ENCODE measurements at places on chromosomes 2 and 18. TPM values are rescaled to one million over a fixed set of nuclear protein-coding genes. Genes with fewer than 3 reads are reported as not detected.

GNLY gene
- polyA plus RNA-seq = not detected

DOK1 gene
- 0.79 TPM for polyA plus RNA-seq

ARHGAP28 gene
- 9.8 TPM for polyA plus RNA-seq

LIMS3 gene
- polyA plus RNA-seq = 2.7 TPM

CFAP65 gene
- 1.7 TPM for polyA plus RNA-seq

HOXD9 gene
- not detected for polyA plus RNA-seq

HMSD gene
- not detected for polyA plus RNA-seq

CDK15 gene
- 0.09 TPM for polyA plus RNA-seq

GAREM2 gene
- polyA plus RNA-seq = 3.2 TPM

HOXD4 gene
- not detected for polyA plus RNA-seq

RNF103 gene
- polyA plus RNA-seq = 22.0 TPM

HRH4 gene
- polyA plus RNA-seq = 0.12 TPM

CNDP1 gene
- 2.1 TPM for polyA plus RNA-seq

UGT1A4 gene
- polyA plus RNA-seq = not detected

SIGLEC15 gene
- not detected for polyA plus RNA-seq

SEC11C gene
- polyA plus RNA-seq = 245 TPM

UGT1A5 gene
- polyA plus RNA-seq = not detected

LOXHD1 gene
- not detected for polyA plus RNA-seq

ADCYAP1 gene
- polyA plus RNA-seq = 1.2 TPM

IER3IP1 gene
- polyA plus RNA-seq = 27.1 TPM

RTTN gene
- polyA plus RNA-seq = 24.2 TPM

FEV gene
- not detected for polyA plus RNA-seq

CEBPZ gene
- polyA plus RNA-seq = 39.1 TPM

ZNF24 gene
- 39.4 TPM for polyA plus RNA-seq

ARHGAP25 gene
- not detected for polyA plus RNA-seq

KCTD1 gene
- polyA plus RNA-seq = 32.0 TPM

ERMN gene
- not detected for polyA plus RNA-seq

TFCP2L1 gene
- 0.04 TPM for polyA plus RNA-seq

DSG1 gene
- not detected for polyA plus RNA-seq

TMEM198 gene
- 44.0 TPM for polyA plus RNA-seq

FOXD4L1 gene
- 0.82 TPM for polyA plus RNA-seq

TXNDC2 gene
- 0.41 TPM for polyA plus RNA-seq

HOXD10 gene
- not detected for polyA plus RNA-seq

CRYGC gene
- not detected for polyA plus RNA-seq

COL4A4 gene
- polyA plus RNA-seq = 0.46 TPM

Measured in neural cell (in vitro differentiated cells).